ENCODE measurements at places on chromosomes 16 and 17.

DNA sequence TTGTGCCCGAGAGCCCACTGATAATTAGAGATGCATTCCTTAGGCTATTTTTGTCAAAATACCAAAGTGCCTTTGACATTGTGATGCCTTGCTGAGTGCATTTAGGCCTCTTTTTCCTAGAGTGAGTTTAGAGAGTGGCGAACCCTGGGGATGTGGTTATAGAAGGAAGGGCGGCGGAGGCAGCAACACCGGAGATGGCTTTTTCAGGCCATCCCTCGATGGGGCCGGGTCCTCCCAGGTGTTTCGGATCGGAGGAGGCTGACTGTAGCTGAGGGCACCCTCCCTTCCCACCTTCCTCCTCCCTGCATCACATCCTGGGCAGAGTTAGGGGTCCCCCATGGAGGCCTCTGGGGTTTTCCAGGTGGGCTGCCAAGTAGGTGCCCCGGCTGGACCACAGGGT is 6.6 kb upstream of the SNAI3 start:
- no peak for DNase-seq

DNA sequence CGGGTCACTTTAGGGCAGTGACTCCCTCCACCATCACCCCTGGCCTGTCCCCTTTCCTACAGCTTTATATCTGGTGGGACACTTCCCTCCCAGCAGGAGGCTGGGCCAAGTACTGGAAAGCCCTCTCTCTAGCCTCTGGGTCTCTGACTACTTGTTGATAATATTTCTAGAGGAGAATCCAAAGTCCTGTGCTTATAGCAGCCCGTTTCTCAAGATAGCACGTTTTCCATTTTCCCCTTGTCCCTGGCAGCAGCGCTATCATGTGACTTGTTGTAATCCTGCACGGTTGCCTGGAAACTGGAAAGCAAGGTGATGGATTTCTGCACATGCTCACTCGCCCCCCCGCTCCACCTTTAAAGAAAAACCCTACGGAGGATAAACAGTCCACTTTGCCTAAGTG is 3.3 kb upstream of the AXIN2 start:
- DNase-seq: peak; percentile 81

GRCh38 chr17:72580321-72581127 is 459.7 kb downstream of the SOX9 start:
- no peak for DNase-seq

DNA sequence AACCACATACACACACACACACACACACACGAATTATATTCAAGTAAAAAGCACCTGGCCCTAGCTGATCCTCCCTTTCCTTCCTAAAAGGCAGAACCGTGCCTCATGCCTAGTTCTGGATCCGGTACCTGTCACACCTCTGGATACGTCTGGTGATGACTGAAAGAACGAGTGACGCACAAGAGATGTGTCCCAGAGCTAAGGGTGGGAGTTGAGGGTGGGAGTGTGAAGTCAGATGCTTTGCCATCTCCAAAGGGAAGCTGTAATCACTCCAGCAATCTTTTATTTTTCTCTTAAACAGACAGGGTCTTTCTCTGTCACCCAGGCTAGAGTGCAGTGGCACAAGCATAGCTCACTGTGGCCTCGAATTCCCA is 26.5 kb upstream of the GSG1L start:
- no peak for DNase-seq

DNA sequence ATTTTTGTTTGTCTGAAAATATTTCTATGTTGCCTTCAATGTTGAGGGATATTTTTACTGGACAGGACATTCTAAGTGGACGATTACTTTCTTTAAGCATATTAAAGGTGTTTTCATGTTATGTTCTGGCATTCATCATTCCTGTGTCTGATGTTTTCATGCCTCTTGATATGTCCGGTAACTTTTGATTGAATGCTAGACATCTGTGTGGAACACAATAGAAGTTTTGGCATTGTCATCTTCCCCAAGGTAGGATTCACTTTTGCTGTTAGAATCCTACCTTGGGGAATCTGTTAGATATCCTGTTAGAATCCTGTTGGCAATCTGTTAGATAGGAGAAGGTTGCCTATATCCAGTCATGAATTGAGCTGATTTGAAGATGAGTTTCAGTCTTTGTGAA is 28.9 kb downstream of the CACNG5 start:
- DNase-seq: no peak

DNA sequence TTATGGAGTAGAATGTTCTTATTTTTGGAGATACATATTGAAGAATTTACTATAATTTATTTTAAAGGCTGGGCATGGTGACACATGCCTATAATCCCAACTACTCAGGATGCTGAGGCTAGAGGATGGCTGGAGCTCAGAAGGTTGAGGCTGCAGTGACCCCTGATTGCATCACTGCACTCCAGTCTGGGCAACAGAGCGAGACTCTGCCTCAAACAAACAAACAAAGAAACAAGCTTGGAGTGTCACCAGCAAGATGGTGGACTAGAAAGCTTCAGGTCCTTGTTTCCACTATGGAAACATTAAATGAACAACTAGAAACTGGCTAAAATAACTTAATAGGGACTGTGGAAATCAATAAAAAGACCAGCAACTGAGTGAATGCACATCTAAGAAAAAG is 17.9 kb upstream of the GPT2 start:
- no peak for DNase-seq

DNA sequence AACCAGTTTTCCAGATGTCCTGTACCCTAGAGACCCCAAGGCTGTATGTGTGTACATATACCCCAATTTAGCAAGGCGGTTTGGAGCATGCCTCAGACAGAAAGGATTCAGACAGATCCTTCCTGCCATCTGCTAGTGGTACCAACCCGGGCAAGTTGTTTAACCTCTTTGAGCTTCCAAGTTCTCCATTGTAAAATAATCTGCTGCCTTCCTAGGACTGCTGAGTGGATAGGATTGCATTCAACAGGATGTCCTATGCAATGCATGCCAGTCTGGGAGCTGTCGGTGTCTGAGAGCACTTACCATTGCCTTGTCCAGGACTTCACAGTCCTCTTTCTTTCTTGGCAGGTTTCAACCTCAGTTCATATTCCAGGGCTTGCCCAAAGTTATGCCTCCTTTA is 1.9 kb downstream of the CDH13 start:
- no peak for DNase-seq

DNA sequence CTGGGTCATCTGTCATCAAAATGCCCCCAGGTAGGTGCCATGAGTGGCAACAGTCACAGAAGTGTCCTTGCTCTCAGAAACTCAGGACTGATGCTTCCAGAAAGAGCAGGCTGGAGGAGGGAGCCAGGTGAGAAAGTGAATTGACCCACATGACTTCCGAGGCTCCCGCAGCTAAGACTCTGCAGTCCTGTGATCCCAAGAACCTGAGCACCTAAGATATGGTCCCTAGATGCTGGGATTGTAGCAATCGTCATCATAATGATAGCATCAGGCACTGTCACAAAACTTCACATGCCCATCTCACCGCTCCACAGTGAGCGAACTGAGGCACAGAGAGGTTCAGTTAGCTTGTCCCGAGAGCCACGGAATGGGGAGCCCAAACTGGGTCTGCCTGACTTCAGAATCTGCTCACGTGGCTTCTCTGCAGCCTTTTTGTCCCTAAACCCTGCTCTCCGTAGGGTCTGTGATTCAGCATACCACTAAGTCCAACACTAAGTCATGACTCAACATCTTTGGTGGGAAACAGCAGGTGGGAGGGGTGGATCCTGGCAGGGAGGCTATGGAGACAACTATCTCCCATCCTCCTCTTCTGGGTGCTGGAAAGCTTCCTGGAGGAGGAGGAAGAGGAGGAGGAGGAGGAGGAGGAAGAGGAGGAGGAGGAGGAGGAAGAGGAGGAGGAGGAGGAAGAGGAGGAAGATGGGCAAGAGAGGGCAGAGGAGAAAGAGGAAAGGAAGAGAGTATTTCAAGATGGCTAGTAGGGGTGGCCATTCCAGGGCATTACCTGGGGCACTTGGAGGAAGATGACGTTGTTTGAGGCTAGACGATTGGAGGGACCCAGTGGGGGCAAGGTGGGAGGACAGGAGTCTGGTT is 55.5 kb upstream of the DLX4 start:
- DNase-seq: no peak

GRCh38 chr16:85231959-85232358 is 119.7 kb upstream of the CIBAR2 start:
- no peak for DNase-seq

DNA sequence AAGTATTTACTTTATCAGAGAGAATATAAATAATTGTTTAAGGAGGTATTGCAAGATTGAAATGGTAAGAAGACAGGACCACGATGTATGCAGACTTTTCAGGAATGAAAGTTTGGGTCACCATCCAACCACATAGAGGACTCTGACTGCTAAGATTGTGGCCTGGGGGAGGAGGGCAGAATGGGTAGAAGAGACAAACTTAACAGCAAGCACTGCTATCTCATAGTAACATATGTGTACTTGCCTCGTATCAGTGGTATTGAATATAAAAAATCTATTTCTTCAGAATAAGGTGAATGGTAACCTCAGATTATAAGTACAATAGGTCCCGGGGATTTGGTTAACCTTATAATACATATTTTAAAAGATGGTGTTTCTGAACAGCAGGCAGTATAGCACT is 5.8 kb downstream of the KRT10 start:
- no peak for DNase-seq

DNA sequence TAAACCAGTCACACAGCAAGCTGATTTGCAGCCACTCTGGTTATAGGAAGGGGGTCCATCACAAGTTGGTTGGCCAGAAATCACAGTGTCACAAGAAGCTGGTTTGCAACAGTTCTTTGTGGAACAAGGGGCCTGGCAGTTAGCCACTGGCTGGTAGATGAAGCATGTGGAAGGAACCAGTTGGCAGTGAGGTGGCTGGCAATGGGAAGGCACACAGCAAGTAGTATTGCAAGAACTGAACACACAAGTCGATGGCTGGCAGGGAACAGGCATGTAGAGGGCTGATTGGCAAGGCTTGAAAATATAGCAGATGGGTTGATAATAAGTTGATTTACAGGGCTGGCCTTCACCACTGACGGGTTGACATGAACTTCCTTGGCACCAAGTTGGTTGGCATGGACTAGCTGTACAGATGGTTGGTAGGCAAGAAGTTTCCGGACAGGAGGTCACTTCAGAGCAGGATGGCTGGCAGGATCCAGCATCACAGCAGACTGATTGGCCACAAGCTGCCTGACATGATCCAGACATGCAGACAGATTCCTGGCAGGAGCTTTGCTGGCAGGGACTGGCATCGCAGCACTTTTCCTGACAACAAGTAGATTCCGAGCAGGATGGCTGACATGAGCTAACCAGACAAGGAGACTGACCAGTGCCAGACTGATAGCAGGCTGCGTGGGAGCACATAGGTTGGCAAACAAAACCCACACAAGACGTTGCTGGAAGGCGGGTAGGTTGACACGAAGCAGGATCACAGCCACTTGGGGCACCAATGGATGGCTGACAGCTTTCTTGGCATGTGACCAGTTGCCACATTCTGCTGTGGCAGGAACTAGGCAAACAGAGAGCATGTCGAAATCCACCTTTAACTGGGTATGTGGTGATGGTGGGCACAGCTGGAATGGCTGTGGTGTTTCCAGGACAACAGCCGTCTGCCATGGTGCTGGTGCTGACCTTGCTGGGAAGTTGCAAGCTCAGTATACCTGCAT is at the start of gene KRTAP29-1:
KRTAP29-1 (minus strand) TSS at position 936 of the 986 bp plus-strand sequence; CDS start at position 936, 0 bp downstream.
- DNase-seq: no peak

GRCh38 chr16:21276090-21276489 is 2.0 kb downstream of the CRYM start:
- no peak for DNase-seq

- peak; percentile 40 for DNase-seq
These were observed 12.8 kb upstream of the CCL8 start for GRCh38 chr17:34306466-34306865.

DNA sequence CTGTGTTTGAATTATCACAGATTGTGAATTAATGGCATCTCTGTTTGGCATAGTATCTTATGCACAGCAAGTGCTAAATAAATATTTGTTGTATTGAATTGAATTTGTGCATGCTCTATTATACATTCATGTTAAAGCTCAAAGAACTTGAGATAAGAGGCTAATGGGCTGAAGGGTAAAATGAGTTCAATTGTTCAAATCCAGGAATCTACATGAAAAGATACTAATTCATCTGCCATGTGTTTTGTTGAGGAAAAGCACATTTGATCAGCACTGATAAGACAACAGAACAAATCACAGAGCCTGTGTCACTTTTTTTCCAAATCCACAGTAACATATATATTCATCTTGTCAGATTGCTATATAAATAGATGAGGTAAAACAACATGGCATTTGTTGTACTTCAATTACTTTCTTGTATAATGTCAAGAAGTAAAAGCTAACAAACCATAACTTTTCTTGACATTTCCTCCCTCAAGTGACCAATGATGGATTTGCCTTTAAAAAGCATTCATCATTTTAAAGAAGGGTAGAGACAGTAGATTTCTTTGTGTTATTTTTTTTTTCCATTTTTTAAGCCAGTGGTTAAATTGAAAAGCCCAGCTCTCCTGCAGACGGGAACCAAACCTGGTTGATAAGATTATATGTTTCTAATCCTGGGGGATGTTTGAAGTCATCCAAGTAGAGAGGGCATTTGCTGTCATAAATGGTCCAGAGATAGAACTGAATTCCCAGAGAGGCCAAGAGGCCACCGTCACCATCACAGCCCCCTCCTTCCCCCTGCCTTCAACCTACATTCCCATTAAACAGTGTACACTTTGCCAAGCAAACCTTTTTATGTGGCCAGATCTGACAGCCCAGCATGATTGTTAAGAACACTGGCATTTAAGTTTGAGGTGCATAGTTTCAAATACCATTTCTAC is 123.0 kb downstream of the CHD9NB start:
- no peak for DNase-seq

DNA sequence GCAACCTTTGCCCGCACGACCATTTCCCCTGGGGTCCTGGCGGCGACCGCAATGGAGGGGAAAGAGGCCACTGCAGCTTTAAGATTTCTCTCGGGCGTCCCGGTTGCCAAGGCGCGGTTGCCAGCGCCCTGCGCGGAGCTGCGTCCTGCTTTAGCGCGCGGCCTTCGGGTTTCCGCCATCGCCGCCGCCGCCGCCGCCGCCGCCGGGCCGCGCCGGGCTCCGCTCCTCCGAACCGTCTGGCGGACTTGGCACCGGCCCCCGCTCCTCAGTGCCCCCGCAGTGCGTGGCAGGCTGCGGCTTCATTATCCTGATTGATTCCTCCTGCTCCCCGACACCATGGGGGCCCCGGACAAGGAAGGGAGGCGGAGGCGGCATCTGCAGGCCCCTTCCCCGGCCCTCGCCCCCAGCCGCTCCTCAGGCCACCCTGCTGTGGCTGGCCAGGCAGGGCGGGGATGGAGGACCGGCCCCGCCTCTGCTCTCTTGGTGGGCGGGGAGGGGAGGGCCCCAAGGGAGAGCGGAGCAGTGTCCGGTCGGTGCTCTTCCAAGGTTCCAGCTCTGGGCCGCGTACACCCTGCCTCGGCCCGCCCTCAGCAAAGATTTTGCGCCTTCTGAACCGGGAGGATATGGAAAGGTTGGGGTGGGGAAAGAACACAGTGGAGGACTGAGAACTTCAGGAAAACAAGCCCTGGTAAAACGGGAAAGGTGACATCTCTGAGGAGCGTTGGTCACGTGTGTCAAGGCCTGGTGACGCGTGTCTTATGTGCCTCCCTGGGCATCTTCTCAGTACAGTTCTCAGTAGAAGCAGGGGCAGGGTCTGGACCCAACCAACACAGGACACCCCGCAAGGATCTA is 34.0 kb downstream of the NEUROD2 start:
- peak; percentile 81 for DNase-seq

GRCh38 chr17:15409721-15410250 is 57.6 kb downstream of the CDRT4 start:
- peak; percentile 70 for DNase-seq
